Forelimb muscle (tissue), 1 donor: ENCODE measurements at places on chromosomes 6 and 20. TPM values are rescaled to one million over a fixed set of nuclear protein-coding genes. Genes with fewer than 3 reads are reported as not detected.

DNA sequence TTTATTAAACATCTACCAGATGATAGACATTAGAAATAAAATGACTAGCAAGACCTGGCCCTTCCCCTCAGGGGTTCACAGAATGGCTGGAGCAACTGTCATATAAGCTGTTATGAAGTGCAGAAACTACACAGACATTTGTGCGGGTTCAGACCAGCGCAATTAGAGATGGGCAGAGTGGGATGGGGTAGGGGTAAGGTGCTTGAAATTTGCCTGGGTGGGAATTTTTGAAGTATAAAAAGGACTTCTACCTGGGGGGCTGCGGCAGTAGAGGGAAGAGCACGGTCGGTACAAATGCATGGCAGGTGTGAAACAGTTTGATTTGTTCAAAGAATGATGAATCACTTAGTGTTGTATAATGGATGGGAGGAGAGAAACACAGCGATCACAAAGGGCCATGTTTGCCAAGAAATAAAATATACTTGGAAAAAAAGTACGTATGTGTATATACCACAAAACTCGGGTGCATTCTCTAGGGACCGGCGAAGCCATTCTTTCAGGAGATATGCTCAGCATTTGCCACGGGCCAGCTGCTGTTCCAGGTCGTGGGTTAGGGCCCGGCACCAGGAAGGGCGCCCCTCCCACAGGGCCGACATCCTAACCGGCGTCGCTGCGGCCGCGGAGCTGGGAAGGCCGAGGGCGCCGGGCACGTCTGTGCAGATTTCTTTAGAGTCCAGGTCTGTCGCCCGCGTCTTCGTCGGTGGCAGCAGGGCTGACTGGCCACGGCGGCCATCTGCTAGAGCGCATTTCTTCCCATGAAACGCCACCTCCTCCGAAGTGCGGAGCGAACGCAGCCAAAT lies 809 bp upstream of the NOL7 start:
- DNase-seq = no peak

DNA sequence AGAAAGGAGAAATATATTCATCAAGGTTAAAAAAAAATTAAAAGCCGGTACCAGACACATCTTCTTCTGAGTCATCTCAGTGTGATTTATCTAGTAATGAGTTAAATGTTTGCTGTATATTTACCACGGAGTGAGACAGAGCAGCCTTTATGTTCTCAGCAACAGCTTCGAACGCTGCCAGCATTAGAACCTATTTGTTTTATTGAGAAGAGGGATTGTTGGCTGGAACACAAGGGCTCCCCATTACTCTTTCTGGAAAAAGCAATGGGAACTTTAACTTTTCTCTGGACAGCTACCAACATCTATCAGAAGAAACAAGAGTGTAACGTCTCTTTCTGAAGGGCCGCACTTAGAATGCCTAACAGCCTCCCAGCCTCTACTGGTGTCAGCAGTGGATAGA lies 105.3 kb upstream of the TAB2 start:
- DNase-seq = no peak

DNA sequence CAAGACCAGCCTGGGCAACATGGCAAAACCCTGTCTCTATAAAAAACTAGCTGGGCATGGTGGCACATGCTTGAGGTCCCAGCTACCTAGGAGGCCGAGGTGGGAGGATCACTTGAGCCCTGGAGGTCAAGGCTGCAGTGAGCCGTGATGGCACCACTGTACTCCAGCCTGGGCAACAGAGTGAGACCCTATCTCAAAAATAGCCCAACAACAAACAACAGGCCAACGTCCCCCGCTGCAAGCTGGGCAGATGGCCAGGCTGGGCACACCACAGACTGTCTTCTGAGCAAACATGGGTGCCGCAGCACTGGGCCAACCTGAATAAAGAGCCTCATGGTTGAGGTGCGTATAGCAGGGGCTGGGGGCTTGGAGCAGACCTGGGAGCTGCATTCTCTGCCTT lies 46.6 kb upstream of the SRF start:
- DNase-seq = no peak

INSM1 gene
- polyA plus RNA-seq = 0.14 TPM

GRCh38 chr6:35449287-35449881 lies 2.8 kb upstream of the FANCE start:
- DNase-seq = no peak

DNA sequence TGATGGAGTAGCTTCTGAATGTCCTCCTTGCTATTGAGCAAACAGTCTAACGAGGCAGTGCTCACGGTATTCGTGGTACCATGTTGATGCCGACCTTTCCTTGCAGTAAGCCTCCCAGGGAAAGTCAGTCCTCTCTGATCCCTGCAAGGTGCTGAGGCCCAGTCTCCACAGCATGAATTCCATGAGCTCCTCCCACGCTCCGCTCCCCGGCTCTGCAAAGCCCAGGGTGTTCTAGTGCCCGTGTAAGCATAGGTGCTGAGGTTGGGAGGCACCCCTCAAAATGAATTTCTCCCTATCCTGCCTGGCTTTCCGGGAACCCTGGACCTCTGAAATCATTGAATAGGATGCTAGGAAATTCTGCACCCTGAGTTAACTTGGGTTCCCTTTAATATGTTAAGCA lies 251.0 kb downstream of the TAF4 start:
- no peak for DNase-seq

- DNase-seq = peak; percentile 62
Observed at GRCh38 chr6:165616116-165616515, 46.9 kb downstream of the PDE10A start.
